Activated naive CD8-positive, alpha-beta T cell treated with anti-CD3 and anti-CD28 coated beads, Interleukin-2, amount 10 ng/mL, durations not matched to agents 7 days and 5 days (primary cell): ENCODE measurements at places on chromosomes 11 and 22. TPM values are rescaled to one million over a fixed set of nuclear protein-coding genes. Genes with fewer than 3 reads are reported as not detected.

Gene NCAPD3
- 115 TPM for total RNA-seq

- H3K27ac ChIP-seq = no peak overlapping the region
- peaks cover 8% of the 10 kb centered on the region for H3K4me1 ChIP-seq
- H3K36me3 ChIP-seq = peaks cover 3% of the 10 kb centered on the region
Measured at GRCh38 chr11:7600205-7600775, 73.0 kb downstream of the CYB5R2 start.

Gene TRIM49D2
- total RNA-seq = not detected

DNA sequence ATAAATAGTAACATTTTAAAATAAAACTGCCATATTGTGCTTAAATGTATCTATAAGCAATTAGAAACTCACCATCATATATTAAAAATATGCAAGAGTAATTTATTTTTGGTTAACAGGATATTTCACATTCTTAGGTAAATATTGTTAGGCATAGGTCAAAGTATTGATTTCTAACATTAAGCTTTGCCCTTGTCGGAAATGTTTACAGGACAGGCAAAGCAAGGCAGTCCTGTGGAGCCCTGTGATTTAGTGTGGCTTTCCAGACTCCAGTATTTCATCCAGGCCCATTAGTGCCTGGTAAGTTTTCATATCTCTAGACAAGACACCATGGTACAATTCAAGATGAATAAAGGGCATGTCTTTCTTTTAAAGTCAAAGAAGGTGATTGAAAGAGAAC is 114.9 kb upstream of the LARGE1 start:
- DNase-seq = no peak
- no peak overlapping the region for H3K4me3 ChIP-seq
- no peaks in the 10 kb centered on the region for H3K36me3 ChIP-seq
- H3K4me1 ChIP-seq = no peaks in the 10 kb centered on the region
- no peaks in the 10 kb centered on the region for H3K27me3 ChIP-seq

DNA sequence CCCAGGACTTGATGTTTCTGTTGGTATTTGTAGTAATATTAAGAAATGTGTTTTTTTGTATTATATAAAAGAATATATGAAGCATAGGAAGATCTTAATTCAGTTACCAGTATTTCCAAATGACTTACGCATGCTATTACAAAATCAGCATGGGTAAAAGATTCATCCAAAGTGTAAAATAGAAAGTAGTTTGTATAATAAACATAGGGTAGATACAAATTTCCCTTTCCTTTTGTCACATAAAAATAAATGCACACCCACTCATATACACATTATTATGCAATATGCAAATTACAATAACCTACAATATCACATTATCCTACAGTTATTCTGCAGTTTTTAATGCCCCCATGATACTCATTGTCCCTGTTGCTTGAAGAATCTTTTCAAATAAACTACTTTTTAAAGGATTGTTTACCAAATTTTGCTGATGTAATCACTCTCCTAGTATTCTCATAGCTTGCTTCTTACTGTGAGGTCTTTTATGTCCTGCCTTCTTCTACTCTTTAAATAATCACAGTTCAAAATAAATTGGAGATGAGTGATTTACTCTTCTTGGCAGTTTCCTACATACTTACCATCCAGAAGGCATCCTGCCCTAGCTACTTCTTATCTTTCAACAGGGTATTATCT is 244.0 kb downstream of the CASP12 start:
- no peak for DNase-seq
- no peak overlapping the region for H3K27ac ChIP-seq

DNA sequence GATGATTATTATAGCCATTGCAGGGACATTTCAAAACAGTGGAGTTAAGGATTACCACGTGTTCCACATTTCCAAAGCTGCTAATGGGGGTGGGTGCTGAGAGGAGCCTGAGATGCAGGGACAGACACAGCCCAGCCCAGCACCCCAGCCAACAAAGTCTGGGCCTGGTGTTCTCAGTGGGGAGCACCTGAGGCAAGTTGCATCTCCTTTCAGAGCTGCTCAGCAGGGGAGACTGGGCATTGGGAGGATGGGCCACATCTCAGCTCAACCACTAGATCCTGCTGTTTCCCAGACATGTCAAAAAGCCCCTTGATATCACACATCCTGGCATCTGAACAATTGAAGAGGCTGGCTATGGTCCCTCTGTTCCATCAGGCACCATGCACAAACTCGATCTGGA is 458.0 kb upstream of the KIRREL3 start:
- H3K27ac ChIP-seq = no peak overlapping the region
- peaks cover 2% of the 10 kb centered on the region for H3K27me3 ChIP-seq
- no peaks in the 10 kb centered on the region for H3K36me3 ChIP-seq
- no peak for DNase-seq
- H3K4me1 ChIP-seq = no peaks in the 10 kb centered on the region
- H3K4me3 ChIP-seq = no peak overlapping the region

- no peak overlapping the region for H3K4me3 ChIP-seq
- H3K4me1 ChIP-seq = no peaks in the 10 kb centered on the region
- no peaks in the 10 kb centered on the region for H3K27me3 ChIP-seq
- no peak overlapping the region for H3K27ac ChIP-seq
Measured at GRCh38 chr11:129929721-129930120, 34.3 kb upstream of the NFRKB start.

DNA sequence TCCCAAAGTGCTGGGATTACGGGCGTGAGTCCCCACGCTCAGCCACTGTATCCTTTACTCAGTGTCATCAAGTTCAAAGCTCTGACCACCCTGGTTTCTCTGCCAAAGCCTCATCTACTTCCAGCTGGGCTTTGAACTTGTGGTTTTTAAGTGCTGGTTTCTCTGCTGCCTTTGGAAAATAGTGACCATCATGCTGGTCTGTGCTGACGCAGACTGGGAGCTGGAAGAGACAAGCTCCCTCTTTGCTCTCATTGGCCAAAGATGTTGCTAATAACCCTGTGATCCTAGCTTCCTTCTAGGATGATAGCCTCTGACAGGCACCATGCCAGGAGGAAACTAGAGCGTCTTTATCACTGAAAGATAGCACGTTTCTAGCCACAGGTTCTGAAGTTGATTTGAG is 62.4 kb downstream of the ALX4 start:
- H3K4me1 ChIP-seq = peaks cover 1% of the 10 kb centered on the region
- peaks cover 27% of the 10 kb centered on the region for H3K36me3 ChIP-seq
- no peak for DNase-seq
- H3K4me3 ChIP-seq = no peak overlapping the region

Gene TMA7B
- 9.1 TPM for total RNA-seq

GRCh38 chr22:26990503-26991189 is 333.3 kb downstream of the MIAT start:
- no peak overlapping the region for H3K27ac ChIP-seq
- no peak for DNase-seq
- no peaks in the 10 kb centered on the region for H3K4me1 ChIP-seq
- H3K27me3 ChIP-seq = no peaks in the 10 kb centered on the region
- H3K36me3 ChIP-seq = no peaks in the 10 kb centered on the region

Gene TMEM86A
- total RNA-seq = 1.4 TPM

DNA sequence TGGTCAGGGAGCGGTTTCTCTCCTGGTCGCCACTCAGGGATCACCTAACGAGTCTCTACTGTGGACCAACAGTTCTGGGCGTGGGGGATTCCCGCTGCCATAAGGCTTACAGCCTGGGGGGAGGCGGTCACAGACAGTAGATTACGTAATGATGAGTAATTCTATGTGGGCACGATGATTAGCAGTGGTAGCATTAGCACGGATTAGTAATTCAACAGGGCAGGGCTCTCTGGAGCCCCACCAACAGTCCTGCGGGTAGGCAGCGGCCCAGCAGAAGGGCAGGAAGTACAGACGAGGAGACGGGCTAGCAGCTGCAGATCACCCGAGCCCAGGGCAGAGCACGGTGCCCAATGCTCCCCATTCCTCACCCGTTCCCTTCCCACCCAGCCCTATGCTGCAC is 3.6 kb downstream of the SHISAL1 start:
- no peaks in the 10 kb centered on the region for H3K36me3 ChIP-seq
- H3K27me3 ChIP-seq = no peaks in the 10 kb centered on the region
- DNase-seq = no peak
- H3K4me3 ChIP-seq = no peak overlapping the region
- H3K27ac ChIP-seq = no peak overlapping the region
- H3K4me1 ChIP-seq = peaks cover 4% of the 10 kb centered on the region

DNA sequence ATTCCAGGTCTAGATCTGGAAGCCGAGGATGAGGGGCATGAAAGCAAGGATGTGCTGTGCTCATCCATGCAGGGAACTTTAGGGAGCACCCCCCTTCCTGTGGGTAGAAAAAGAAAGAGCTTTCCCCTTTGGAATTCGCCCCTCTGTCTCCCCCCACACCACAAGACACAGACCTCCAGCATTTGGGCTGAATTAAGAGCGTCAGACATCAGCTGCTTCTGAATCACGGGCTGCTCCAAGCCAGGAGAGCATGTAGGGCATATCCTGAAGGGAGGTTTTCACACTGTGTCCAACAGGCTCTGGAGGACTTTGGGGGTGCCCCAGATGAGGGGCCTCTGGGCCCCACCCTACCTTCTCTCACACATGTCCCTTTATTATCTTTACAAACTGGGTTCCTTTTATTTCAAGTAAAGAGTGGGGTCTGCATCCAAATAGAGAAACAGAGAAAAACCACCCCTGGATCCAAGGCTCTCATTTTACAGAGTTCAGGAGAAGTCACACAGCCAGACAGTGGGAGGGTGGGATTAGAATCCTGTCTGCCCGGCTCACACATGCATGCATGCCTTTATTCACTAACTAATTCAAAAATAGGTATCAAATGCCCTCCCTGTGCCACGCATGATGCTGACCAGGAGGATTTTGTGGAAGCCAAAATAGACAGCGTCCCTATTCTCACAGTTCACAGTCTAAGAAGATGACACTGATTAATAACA is 52.8 kb downstream of the LRRC32 start:
- H3K36me3 ChIP-seq = no peaks in the 10 kb centered on the region
- no peak overlapping the region for H3K4me3 ChIP-seq
- DNase-seq = no peak
- peaks cover 7% of the 10 kb centered on the region for H3K27me3 ChIP-seq
- H3K4me1 ChIP-seq = no peaks in the 10 kb centered on the region
- H3K27ac ChIP-seq = no peak overlapping the region

Gene NLRP10
- not detected for total RNA-seq

DNA sequence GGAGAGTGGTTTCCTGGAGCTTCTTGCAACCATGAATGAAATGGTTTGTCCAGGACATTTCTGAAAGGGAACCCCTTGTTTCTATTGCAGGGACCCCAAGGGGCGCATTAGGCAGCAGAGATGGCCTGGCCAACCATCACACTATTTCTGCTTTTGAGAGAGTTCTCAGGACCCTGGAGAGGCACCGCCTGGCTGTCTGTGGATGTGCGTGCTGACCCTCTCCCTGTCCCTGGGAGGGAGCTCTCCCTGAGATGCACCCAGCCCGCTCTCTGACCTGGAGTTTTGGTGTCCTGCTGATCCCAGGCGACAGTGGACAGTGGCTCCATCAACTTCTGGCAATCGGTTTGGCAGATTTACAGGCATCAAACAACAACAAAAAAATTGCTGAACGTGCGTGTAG is 80.3 kb upstream of the SLC22A12 start:
- H3K4me1 ChIP-seq = no peaks in the 10 kb centered on the region
- no peak overlapping the region for H3K27ac ChIP-seq
- H3K36me3 ChIP-seq = no peaks in the 10 kb centered on the region
- no peak overlapping the region for H3K4me3 ChIP-seq
- DNase-seq = no peak

DNA sequence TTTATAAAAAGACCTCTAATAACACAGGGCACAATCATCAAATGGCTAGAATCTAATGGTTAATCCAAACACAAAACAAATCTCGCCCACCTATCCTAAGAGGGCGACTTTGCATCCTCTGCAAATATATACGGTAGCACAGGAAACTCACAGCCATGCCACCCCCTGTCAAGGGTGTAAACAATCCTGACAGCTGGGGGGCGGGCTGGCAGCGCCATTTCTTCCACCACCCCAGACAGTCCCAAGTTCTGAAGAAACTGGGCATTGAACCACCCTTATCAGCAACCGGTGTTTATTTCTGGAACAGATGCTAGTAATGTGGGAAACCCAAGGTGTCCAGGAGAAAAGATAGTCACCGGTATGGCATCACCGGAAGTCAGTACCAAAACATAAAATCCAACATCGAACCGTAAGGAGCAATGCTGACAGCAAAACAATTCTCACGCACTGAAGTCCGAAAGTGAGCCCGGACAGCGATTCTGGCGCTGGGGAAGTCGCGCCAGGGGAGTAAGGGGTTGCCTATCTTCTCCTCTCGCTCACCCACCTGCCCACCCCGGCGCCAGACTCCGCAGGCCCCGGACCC is 825 bp downstream of the FBXO3 start:
- peak overlapping the region; percentile 96 for H3K27ac ChIP-seq
- H3K4me3 ChIP-seq = peak overlapping the region; percentile 96
- H3K27me3 ChIP-seq = peaks cover 28% of the 10 kb centered on the region

DNA sequence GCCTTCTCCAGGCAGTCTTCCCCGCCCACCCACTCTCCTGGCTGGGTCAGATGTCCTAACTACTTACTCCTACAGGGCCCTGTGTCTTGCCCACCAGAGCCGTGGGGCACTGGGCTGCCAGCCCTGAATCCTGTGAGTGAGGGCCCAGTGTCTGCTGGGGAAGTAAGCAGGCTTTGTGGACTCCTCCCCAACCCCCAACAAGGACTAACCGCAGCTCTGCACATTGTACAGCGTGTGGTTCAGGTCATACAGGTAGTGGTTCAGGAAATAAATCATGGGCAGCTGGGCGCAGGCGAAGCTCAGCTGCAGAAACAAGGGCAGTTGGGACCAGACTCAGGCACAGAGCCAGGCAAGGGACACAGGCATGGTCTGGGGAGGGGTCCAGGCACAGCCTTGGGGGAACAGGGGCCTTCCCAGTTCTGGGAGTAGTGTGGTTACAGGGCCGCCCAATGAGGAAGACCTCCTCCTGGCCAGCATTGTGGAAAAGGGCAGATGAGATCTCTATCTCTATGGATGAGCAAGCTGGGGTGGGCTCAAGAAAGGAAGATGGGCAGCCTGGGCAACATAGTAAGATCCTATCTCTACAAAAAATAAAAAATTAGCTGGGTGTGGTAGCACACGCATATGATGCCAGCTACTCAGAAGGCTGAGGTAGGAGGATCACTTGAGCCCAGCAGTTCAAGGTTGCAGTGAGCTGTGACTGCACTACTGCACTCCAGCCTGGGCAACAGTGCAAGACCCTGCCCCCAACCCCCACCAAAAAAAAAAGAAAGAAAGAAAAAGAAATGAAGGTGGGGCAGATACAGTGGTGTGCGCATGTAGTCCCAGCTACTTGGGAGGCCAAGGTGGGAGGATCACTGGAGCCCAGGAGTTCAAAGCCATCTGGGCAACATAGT is 5.5 kb downstream of the UNC93B1 start:
- no peaks in the 10 kb centered on the region for H3K27me3 ChIP-seq
- H3K4me3 ChIP-seq = peak overlapping the region; percentile 73
- peaks cover 23% of the 10 kb centered on the region for H3K36me3 ChIP-seq
- no peak for DNase-seq
- H3K4me1 ChIP-seq = peaks cover 42% of the 10 kb centered on the region

DNA sequence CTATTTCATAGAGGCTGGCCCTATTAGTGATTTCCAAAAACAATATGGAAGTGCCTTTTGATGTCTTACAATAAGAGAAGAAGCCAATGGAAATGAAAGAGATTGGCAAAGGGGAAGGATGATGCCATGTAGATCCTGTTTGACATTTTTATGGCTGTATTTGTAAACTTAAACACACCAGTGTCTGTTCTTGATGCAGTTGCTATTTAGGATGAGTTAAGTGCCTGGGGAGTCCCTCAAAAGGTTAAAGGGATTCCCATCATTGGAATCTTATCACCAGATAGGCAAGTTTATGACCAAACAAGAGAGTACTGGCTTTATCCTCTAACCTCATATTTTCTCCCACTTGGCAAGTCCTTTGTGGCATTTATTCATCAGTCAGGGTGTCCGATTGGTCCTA is 91.4 kb downstream of the CD44 start:
- DNase-seq = no peak
- H3K27me3 ChIP-seq = no peaks in the 10 kb centered on the region
- H3K27ac ChIP-seq = no peak overlapping the region
- H3K36me3 ChIP-seq = peaks cover 88% of the 10 kb centered on the region
- peaks cover 16% of the 10 kb centered on the region for H3K4me1 ChIP-seq
- H3K4me3 ChIP-seq = no peak overlapping the region
